Smooth muscle cell of bladder (primary cell): ENCODE measurements at places on chromosomes 6 and 20. TPM values are rescaled to one million over a fixed set of nuclear protein-coding genes. Genes with fewer than 3 reads are reported as not detected.

GLP1R gene
- total RNA-seq = not detected in 2 replicates

CDSN gene
- total RNA-seq = under 0.01 TPM in 1 of 2 replicates, not detected in the other

BFSP1 gene
- total RNA-seq = 2.8 and 3.8 TPM in 2 replicates

DNAH8 gene
- 0.09 TPM in 1 of 2 replicates, not detected in the other for total RNA-seq
